ENCODE measurements at places on chromosomes 4 and X.

GRCh38 chrX:12060489-12061260 is 77.6 kb upstream of the FRMPD4 start:
- no peak for DNase-seq

DNA sequence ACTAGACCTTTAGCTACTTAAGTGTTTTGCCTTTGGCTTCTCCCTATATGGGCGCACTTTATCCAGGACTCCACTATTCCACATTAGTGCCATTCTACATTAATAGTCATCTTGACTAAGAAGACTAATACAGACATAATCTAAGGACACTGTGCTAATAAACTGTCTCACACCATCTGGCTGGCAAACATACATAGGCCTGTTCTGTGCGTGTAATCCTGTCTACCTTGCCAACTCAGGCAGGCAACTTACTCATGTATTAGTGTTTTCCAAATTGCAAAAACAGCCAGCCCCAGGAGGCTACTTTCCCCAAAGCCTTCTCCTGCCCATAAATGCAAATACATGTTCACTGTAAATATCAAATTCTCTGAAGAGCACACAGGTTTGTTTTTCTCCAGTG is 587.3 kb downstream of the TMA16 start:
- no peak for DNase-seq

DNA sequence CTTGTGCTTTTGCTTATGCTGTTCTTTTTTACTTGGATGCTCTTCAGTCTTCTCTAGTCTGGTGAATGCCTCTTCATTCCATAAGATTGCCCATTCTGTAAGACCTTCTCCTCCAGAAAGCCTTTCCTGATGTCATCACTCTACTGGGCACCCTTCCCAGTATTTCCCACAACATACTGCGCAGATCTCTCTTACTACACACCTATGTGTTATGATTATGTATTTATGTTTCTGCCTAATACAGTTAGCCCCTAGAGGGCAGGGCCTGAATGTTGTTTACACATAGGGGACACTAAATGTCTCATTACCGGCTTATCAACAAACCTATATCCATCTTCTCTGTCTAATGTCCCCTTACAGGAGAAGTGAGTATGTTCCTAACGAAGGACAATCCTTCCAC is 21.1 kb downstream of the AIFM1 start:
- no peak for DNase-seq

GRCh38 chrX:6783912-6784311 is 249.0 kb upstream of the VCX3A start:
- no peak for DNase-seq

GRCh38 chrX:9943420-9943819 is 23.7 kb upstream of the CLDN34 start:
- no peak for DNase-seq

- no peak for DNase-seq
These were observed 126.0 kb downstream of the FNIP2 start for GRCh38 chr4:158894826-158895225.

DNA sequence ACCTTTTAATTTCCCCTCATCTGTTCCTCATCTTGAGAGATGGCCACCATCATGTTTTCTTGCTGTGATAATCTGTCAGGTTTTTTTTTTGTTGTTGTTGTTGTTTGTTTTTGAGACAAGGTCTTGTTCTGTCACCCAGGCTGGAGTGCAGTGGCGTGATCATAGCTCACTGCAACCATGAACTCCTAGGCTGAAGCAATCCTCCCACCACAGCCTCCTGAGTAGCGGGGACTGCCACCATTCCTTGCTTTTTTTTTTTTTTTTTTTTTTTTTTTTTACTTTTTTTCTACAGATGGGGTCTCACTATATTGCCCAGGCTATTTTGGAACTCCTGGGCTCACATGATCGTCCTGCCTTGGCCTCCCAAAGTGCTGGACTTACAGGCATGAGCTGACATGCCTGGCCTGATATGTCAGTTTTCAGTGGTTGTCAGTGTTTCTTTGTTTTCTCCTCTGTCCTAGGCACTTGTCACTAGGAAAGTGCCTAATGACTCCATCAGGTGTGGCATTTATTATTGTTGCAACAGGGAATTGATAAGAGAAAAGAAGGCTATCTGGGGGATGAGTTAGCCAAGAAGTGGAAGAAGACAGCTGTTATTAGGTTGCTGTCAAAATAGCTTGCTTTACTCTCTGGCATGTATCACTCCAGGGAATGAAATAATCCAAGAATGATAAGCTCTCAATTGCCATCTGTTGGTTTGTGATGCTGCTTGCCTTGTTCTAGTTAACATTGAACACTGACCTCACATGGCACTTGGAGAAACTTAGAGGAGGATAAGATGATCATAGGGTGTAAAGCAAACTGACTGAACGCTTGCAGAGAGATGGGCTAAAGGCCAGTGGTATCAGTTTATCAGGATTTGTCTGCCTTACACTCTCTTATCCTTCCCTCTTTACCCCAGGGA is 41.7 kb downstream of the TMEM164 start:
- DNase-seq: no peak

DNA sequence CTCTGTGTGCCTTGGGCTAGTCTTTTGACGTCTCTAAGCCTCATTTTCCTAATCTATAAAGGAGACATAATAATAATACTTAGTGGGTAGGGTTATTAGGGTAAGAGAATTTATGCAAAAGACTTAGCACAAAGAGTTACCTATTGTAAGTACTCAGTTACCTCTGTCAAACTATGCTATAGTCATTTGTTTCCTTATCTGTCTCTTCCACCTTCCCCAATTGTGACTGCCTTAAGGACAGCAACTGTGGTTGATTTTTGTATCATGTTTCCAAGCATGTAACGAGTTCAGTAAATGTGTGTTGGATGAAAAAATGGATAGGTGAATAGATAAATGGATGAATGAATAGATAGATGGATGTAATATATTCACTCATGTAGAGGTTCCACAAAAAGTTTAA is 48.1 kb downstream of the WDR19 start:
- no peak for DNase-seq

DNA sequence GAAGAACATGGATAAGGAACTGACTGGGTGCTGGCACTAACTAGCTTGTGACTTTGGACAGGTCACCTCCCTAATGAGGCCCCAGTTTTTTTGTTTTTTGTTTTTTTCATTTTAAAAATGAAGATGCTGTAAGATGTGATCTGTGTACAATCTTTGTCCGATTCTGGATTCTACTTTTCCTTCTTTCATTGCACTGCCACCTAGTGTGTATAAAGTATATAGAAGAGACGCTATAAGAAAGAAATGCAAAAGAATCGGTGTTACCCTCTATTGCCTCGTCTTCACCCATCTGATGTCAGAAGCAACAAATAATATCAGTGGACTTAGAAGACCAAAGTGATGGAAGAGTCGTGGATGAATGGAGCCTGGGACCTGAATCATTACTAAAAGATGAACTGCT is 58.6 kb upstream of the P2RY10 start:
- no peak for DNase-seq

- no peak for DNase-seq
These were observed 76.5 kb upstream of the BCOR start for GRCh38 chrX:40174001-40174853.

- peak; percentile 50 for DNase-seq
These were observed 3.9 kb downstream of the MAML3 start for GRCh38 chr4:140149846-140150635.

DNA sequence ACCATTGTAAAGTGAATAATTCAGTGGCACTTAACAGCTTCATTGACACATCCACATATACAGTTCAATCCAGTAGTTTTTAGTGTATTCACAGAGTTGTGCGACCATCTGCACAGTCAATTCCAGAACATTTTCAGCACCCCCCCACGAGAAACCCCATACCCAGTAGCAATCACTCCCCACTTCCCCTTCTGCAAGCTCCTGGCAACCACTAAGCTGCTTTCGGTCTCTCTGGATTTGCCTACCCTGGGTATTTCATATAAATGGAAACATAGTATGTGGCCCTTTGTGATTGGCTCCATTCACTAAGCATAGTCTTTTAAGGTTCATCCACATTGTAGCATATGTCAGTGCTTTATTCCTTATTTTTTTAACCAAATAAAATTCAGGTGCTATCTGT is 10.0 kb downstream of the MSL3 start:
- DNase-seq: no peak

GRCh38 chr4:28792917-28793597 is 1927.1 kb upstream of the PCDH7 start:
- DNase-seq: no peak

- no peak for DNase-seq
These were observed 1.2 kb upstream of the TMEM144 start for GRCh38 chr4:158208963-158209640.

DNA sequence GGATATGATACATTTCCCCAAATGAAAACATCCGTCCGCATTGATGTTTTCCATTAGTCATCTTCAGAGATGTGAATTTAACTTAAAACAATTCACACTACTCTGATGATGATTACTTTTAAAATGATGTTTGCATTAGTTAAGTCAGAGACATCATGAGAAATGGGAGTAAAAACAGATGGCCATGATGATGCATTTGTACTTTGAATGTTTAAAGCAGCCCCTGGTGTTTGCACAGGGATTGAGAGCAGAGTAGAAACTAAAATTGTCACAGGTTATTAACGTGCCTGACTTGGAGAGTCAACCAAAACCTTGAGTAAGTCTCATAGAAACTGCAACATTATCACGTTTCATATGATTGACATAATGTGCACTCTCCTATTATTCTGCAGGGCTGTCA is 117.2 kb downstream of the CFAP299 start:
- no peak for DNase-seq

DNA sequence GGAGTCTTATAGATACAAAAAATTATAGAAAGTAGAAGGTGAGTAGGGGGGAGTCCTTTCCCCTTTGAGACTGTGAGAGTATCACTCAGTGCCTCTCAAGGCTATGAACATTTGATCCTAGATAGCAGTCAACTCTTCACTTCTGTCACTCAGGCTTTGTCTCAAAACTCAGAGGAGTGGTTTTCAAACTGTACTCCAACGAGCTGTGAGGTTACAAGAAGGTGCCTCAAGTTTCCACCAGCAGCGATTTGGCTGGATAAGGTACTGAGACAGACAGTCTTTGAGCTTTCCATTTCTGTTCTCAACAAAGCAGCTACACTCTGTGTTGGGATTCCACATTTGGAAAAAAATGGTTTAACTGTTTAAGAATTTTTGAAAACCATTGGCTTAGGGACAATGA is 48.0 kb upstream of the NDST3 start:
- DNase-seq: no peak

GRCh38 chr4:121148000-121148399 is 16.1 kb downstream of the TNIP3 start:
- no peak for DNase-seq

- DNase-seq: no peak
These were observed 180.8 kb downstream of the SPRY1 start for GRCh38 chr4:123577225-123577906.

- DNase-seq: no peak
These were observed 131.7 kb downstream of the REPS2 start for GRCh38 chrX:17078031-17078720.

GRCh38 chrX:85996555-85996954 is 50.8 kb downstream of the CHM start:
- DNase-seq: no peak

DNA sequence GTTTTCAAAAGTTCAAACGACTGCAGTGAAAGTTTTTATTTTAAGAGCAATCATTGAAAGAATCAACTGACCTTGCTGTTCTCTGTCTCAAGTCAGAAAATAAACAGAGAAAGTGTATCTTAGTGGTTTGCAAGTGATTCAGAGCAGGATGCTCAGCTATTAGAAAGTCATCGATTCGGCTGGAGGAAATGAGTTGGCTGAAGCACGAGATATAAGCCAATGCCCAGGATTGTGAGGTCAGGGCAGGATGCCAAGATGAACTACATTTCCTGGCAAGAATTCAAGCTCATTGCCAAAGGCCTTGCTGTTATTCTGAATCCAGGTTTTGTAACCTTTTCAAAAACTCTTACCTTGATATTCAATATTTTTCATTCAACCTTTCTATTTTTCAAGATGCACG is 541.4 kb upstream of the BOD1L1 start:
- no peak for DNase-seq

DNA sequence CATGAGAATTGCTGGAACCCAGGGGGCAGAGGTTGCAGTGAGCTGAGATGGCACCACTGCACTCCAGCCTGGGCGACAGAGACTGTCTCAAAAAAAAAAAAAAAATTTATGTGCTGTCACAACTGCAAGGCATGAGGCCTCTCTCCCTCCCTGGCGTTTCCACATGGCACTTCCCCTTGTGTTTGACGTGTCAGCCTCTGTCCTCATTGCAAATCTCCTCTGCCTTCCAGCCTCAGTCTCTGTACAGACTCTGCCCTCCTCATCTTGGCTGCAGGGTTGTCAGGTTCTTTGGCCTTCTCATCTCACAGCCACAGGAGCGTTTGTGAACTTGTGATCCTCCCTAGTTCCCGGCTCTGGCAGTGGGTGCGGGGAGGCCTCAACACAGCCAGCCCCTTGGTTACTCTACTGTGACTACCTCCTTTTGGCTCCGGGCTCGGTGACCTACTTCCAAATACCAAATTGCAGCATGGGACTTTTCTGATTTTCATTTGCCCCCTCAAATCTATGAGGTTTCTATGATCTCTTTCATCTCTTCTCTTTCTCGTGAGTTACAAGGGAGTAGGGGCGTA is 250.0 kb downstream of the CBR4 start:
- no peak for DNase-seq

DNA sequence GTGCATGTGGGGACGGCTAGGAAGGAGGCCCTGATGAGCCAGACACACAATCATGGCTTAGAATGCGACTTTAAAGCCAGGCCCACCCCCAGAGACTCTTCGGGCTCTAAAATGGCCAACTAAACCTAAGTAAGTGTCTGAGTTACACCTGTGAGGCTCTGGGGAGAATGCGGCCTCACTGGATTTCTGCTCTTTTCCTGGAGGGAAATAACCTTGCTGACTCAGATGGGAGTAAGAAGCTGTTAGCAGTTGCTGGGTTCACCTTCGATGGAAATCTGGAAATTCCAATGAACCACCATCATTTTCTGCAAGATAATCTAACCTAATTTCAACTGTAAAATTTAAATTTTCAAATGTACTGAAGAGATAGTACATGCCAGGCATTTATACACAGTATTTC is 97.6 kb upstream of the MAML3 start:
- DNase-seq: no peak

DNA sequence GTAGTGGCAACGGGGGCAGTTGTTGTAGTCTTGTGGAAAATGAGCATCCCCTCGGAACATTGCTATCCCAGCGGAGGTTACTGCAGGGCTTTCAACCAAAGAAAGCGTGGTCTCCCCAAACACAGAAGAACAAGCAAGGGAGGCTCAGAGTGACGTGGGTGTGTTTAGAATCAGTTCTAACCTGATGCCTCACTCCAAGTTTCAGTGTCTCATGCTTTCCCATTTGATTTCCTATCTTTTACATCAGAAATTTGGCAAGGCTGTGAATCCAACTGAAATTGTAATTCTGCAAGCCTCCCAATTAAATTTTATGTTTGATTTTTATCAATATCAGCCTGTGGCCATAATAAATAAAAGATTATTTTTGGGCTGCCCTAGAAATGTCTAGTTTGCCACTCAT is 156.1 kb upstream of the LNX1 start:
- no peak for DNase-seq

DNA sequence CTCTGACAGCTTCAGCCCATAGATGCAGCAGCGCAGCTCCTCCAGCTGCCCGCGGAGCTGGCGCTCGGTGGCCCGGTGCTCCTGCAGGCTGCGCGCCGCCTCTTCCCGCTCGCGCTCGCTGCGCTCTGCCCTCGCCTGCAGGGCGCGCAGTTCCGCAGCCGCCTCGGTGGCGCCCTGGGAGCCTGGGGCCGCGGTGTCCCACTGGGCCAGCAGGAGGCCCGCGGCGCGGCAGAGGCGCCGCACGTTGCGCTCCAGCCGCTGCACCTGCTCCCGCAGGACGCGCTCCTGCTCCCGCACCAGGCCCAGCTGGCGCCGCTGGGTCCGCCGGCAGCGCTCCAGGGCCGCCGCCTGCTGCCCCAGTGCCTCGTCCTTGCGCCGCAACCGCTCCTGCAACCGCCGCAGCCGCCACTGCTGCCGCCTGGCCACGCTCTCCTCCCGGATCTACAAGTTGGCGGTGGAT is 10.1 kb downstream of the C4orf50 start:
- no peak for DNase-seq
